ENCODE measurements at places on chromosomes 12 and 14.

DNA sequence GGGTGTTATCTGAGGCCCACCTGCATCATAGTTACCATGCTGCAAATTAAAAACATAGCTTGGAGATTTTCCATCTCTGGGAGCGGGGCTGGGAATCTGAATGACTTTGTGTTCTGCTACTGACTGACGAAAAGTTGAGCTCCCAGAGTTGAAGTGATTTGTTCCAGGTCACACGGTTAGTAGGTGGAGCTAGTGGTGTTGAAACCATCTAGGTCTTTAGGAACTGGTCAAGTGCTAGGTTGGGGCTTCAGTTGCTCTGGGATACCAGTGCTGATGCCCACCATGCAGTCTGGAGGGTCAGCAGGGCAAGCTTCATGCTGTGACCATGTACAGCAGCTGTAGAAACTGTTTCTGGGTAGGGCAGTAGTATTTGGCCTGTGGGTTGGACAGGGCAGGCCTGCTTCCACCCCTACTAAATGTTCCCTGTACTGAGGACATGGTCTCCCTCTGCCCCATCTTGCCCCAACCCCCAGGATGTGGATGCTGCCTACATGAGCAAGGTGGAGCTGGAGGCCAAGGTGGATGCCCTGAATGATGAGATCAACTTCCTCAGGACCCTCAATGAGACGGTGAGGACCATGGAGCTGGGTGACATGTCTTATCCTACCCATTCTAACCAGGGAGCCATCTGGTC, 5.3 kb downstream of the KRT7 start:
- no peak for DNase-seq

GRCh38 chr12:105920161-105920684, 218.5 kb downstream of the NUAK1 start:
- no peak for DNase-seq

DNA sequence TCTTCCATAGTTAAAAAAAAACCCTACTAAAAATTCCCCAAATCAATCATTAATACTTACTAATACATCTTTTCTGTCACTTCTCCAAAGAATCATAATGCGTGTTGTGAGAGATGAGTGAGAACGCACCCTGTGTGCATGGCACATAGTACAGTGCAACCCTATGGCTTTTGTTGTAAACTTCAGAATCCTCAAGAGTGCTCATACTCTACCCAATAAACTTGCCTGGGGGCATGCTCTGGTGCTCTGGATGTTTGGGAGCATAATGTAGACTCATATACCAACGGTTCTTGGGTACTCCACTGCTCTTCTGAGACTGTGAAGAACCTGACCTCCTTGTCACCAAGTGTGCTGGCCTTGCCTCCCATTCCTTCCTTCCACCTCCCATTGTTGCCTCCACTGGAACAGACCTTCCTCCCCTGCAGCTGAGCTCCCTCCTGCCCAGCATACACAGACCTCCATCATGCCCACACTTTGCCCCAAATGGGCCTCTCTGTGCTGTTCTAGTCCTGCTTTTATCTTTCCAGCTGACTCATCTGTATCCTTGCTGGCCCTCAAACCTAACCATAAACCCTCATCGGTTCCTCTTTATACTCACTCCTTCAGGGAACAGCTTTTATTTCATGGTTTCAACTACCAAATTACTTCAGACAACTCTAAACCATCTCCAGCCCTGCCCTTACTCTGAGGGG, 8.9 kb downstream of the DCP1B start:
- DNase-seq, result no peak

DNA sequence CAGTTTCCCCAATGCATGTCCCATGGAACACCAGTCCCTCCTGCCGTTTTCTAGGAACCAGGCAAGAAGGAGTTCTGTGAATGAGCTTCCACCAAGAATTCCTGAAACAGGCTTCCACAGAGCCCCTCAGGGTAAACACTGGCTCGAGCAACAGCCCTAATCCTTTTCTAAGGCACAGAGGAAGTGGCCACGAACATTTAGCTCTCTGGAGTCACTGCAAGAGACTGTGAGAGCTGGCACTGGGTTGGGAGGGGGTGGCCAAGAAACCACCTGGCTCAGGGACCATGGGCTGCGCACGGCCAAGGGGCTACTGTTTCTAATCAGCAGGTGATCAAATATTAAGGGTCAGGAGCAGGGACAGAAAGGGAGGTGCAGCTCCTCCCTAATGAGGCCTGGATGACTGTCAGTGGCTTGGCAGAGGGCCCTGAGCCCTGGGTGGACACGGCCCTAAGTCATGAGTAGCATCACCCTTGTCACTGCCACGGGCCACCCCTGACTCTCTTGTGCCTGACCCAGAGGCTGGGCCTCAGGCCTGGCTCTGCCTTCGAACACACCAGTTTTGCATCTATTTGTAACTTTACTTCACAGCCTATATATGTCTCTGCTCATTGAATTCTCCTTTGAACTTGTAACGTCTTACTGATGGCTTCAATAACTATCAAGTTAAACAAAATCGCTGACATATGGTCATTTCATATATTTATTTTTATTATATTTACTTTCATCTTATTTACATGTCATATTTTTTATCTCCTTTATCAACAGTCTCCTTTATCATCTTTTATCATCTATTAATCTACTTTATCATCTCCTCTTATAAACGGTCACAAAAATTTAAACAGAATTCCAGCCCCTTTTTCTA, 154.0 kb downstream of the DICER1 start:
- DNase-seq, result no peak

DNA sequence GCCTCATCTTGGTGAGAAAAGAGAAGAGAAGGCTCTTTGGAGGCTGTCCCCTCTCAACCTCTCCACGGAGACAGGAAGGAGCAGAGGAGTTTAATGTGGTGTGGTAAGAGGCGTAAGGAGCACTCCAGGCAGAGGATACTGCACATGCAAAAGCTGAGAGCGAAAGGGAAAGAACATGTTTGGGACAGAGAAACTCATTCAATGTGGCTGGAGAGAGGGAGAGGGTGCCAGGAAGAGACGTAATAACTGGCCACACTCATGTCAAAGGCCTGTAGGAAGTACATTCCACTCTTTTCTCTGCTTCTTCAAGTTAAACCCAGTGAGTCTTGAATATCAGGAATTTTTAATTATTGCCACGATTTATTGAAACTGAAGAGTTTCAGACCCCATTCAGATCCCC, 12.0 kb downstream of the VDR start:
- DNase-seq, result no peak

Measured in cerebellar nuclear complex (tissue), 1 donor.